Lung (tissue), 17 donors: ENCODE measurements at places on chromosomes 11 and 22. TPM values are rescaled to one million over a fixed set of nuclear protein-coding genes. Genes with fewer than 3 reads are reported as not detected.

Gene OR6A2
- polyA plus RNA-seq, result not detected

Gene HORMAD2
- polyA plus RNA-seq, result 0.02 TPM

Gene FUT4
- polyA plus RNA-seq, result 6.9 TPM

Gene HPX
- 1.3 TPM for polyA plus RNA-seq

Gene TMPRSS4
- polyA plus RNA-seq, result 8.8 TPM

Gene SLC6A5
- not detected for polyA plus RNA-seq

Gene BCO2
- 2.8 TPM for polyA plus RNA-seq

Gene CRYBB3
- 0.53 TPM for polyA plus RNA-seq

Gene TM7SF2
- polyA plus RNA-seq, result 82.7 TPM

Gene CAPN5
- polyA plus RNA-seq, result 3.0 TPM

Gene DBX1
- not detected for polyA plus RNA-seq

Gene DNAJB7
- not detected for polyA plus RNA-seq

Gene OR51B2
- polyA plus RNA-seq, result not detected
